ENCODE measurements at places on chromosomes 2 and 18.

GRCh38 chr2:144785253-144785652, 265.3 kb upstream of the ZEB2 start:
- H3K27ac ChIP-seq = no peak overlapping the region
- no peaks in the 10 kb centered on the region for H3K4me1 ChIP-seq
- no peak overlapping the region for H3K4me3 ChIP-seq

DNA sequence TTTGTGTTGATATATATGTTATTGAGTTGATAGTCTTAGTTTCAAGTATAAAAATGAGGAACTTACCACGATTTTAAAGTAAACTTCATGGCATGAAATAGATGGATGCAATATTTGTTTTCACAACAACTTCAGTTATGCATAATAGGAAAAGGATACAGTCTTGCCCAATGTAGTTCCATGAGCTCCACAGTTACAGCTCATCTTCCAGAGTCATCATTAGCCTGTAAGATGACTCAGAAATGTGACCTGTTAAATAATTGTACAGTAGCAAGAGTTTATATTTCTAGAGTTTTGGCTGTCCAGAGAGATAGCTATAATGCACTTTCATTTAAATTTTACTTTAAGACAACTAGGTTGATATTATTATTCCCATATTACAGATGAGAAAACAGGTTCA, 80.9 kb upstream of the ARHGAP28 start:
- H3K27ac ChIP-seq = no peak overlapping the region
- no peaks in the 10 kb centered on the region for H3K36me3 ChIP-seq
- peaks cover 8% of the 10 kb centered on the region for H3K4me1 ChIP-seq

GRCh38 chr2:240179941-240180666, 39.6 kb upstream of the OTOS start:
- H3K27me3 ChIP-seq = no peaks in the 10 kb centered on the region
- H3K27ac ChIP-seq = no peak overlapping the region
- no peak overlapping the region for H3K4me3 ChIP-seq
- no peaks in the 10 kb centered on the region for H3K36me3 ChIP-seq
- no peak for DNase-seq
- H3K4me1 ChIP-seq = peaks cover 10% of the 10 kb centered on the region

DNA sequence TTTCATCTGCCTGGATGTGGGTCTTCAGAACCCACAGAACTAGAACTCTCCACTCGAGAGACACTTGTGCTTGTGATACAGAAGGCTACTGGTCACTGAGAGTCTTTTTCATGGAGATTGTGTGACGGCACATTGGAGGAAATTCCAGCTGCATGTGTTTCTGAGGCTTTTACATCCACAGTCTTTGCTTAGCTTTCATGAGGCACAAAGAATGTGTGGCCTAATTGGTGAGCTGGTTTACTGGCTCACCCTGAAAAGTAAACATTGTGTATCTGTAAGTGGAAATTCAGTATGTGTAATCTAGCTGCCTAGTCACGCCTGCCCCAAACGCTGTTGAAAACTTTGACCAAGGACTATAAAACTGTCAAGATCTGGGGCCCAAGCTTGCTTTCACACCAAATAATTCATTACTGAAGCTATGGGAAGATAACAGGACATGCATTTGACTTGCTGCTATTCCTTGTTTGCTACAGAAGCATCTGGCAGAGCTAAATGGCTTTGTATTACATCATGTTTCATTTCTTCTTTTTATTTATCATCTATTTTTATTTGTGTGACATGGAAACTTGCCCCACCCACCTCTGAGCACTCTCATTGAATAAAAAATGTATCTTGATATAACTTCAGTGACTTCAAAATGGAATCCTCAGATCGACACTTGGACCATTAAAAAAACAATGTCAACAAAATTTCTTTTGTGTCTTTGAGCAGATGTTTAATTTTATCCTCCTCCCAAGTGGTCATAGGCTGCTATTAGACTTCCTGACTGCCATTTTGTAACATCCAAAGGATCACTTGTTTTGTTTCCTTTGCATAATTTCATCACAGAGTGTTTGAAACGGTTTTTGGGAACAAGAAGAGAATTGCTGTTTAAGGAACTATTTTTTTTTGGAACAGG, 80.2 kb downstream of the EFEMP1 start:
- no peaks in the 10 kb centered on the region for H3K27me3 ChIP-seq
- no peak overlapping the region for H3K27ac ChIP-seq
- H3K4me1 ChIP-seq = peaks cover 36% of the 10 kb centered on the region
- H3K4me3 ChIP-seq = no peak overlapping the region
- no peak for DNase-seq

- no peaks in the 10 kb centered on the region for H3K27me3 ChIP-seq
- H3K4me3 ChIP-seq = no peak overlapping the region
- H3K36me3 ChIP-seq = no peaks in the 10 kb centered on the region
- H3K27ac ChIP-seq = no peak overlapping the region
- DNase-seq = no peak
- no peaks in the 10 kb centered on the region for H3K4me1 ChIP-seq
These were observed 40.3 kb upstream of the TEX51 start for GRCh38 chr2:126858436-126858835.

GRCh38 chr2:68809324-68810240, 61.6 kb downstream of the BMP10 start:
- no peak for DNase-seq
- H3K4me1 ChIP-seq = peaks cover 71% of the 10 kb centered on the region
- no peaks in the 10 kb centered on the region for H3K27me3 ChIP-seq
- no peak overlapping the region for H3K4me3 ChIP-seq

DNA sequence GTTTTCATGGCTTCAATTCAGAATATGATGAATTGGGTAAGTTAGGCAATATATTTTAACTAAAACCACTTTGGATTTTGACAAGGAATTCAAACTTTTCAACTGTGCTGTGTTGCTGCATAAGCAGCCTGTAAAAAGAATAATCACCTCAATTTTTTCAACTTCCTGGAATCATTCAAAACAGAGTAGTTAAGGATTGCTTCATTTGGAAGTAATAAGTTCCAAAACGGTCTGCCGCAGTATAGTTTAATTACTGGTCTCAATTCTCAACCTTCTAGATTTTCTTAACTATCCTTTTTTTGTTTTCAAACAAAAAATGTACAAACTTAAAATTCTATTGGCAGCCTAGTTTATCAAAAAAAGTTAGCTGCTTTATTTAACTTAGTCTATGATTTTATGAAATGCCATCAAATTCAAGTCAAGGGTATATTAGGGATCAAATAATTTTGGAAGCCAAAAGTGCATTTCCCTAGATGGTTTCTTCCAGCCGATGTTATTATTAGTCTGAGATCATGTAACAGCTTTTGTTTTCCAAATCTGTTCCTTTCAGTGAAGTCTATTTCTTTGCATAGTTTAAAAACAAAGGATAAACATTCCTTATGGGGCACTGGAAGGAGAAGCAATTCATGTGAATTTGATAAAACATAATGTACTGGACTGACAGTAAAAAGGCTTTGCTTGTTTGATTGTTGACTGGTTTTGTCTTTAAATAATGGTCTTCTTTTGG, 76.1 kb upstream of the ETAA1 start:
- H3K27me3 ChIP-seq = no peaks in the 10 kb centered on the region
- H3K27ac ChIP-seq = no peak overlapping the region
- H3K36me3 ChIP-seq = no peaks in the 10 kb centered on the region
- H3K4me1 ChIP-seq = no peaks in the 10 kb centered on the region

DNA sequence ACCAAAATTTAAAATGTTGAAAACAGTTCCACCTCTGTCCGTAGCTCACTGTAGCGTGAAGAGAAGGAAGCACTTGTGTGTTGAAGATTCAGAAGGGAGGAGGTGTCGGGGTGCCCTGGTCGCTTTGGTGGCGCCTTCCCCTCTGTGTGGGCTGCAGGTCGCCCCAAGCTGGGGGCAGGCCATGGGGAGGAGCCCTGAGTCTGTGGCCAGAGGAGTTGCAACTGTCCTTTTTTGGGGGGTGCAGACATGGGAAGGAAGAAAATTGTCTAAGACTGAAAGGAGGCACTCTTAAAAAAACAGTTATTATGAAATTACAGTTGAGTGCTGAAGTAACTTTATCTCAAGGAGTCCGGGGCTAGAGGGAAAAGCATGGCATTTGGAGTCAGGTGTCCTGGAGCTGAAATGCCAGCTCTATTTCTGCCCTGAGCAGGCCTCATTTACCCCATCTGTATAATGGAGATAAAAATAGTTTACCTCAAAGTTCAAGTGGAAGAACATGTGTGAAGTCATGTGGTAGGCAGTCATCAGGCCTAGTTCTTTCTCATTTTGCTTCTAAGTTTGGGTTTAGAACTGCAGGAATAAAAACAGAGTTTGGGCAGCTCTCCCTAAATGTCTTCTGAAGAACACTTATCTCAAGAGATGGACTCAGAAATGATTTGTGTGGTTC, 82.1 kb downstream of the RNF144A start:
- H3K4me3 ChIP-seq = no peak overlapping the region
- no peak overlapping the region for H3K27ac ChIP-seq
- H3K27me3 ChIP-seq = no peaks in the 10 kb centered on the region
- no peak for DNase-seq

GRCh38 chr2:148162871-148163270, 142.0 kb downstream of the MBD5 start:
- no peak for DNase-seq
- H3K27me3 ChIP-seq = no peaks in the 10 kb centered on the region
- no peaks in the 10 kb centered on the region for H3K36me3 ChIP-seq
- no peak overlapping the region for H3K4me3 ChIP-seq
- H3K4me1 ChIP-seq = no peaks in the 10 kb centered on the region

- no peak overlapping the region for H3K4me3 ChIP-seq
- no peaks in the 10 kb centered on the region for H3K4me1 ChIP-seq
- DNase-seq = no peak
- H3K27ac ChIP-seq = no peak overlapping the region
These were observed 26.5 kb upstream of the PXDN start for GRCh38 chr2:1770566-1771380.

DNA sequence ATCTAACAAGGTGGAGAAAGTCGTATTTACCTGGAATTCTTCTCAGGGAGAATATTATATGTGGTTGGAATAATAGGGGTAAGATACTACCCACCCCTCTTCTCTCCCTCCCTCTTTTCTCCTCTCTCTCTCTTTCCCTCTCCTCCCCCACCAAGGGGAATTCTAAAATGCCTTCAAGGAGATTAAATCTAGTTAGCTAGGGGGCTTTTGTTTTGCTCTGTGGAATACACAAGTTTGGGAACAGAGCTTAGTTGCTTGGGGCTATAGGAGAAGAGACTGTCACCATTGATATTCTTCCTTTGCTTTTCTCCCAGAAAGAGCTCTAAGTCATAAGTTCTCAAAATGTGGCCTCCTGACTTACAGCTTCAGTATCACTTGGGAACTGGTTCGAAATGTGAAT, 34.5 kb downstream of the TAF1B start:
- no peak overlapping the region for H3K4me3 ChIP-seq
- H3K4me1 ChIP-seq = no peaks in the 10 kb centered on the region
- no peak for DNase-seq
- H3K27ac ChIP-seq = no peak overlapping the region
- peaks cover 69% of the 10 kb centered on the region for H3K36me3 ChIP-seq

DNA sequence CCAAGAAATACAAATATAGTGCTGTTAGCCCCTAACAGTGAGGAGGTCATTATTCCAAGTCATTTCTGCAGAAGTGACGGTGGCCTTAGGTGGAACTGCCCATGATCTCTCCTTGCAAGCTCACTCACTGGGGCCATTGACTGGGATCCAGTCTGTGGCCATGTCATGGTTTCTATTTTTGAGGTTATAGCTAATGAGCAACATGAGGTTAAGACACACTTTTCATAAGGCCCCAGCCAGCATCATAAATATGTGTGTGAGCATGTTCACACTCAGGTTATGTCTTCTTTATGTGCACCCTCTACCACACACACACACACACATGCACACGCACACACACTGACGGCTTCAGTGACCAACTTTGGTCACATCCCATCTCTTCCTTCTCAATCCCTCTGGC, 484 bp downstream of the AFF3 start:
- no peaks in the 10 kb centered on the region for H3K4me1 ChIP-seq
- H3K4me3 ChIP-seq = no peak overlapping the region
- no peak for DNase-seq
- H3K27me3 ChIP-seq = no peaks in the 10 kb centered on the region
- no peak overlapping the region for H3K27ac ChIP-seq

- H3K27me3 ChIP-seq = no peaks in the 10 kb centered on the region
- H3K36me3 ChIP-seq = no peaks in the 10 kb centered on the region
- no peaks in the 10 kb centered on the region for H3K4me1 ChIP-seq
- H3K4me3 ChIP-seq = peak overlapping the region; percentile 1
- no peak for DNase-seq
These were observed 284.6 kb upstream of the UBE2E3 start for GRCh38 chr2:180695586-180696401.

- no peak for DNase-seq
- H3K27me3 ChIP-seq = no peaks in the 10 kb centered on the region
- no peaks in the 10 kb centered on the region for H3K4me1 ChIP-seq
These were observed 65.0 kb downstream of the EPB41L5 start for GRCh38 chr2:120077896-120078295.

- no peak for DNase-seq
- H3K36me3 ChIP-seq = no peaks in the 10 kb centered on the region
- no peak overlapping the region for H3K27ac ChIP-seq
- no peak overlapping the region for H3K4me3 ChIP-seq
These were observed 32.6 kb upstream of the BCL11A start for GRCh38 chr2:60586081-60586480.

DNA sequence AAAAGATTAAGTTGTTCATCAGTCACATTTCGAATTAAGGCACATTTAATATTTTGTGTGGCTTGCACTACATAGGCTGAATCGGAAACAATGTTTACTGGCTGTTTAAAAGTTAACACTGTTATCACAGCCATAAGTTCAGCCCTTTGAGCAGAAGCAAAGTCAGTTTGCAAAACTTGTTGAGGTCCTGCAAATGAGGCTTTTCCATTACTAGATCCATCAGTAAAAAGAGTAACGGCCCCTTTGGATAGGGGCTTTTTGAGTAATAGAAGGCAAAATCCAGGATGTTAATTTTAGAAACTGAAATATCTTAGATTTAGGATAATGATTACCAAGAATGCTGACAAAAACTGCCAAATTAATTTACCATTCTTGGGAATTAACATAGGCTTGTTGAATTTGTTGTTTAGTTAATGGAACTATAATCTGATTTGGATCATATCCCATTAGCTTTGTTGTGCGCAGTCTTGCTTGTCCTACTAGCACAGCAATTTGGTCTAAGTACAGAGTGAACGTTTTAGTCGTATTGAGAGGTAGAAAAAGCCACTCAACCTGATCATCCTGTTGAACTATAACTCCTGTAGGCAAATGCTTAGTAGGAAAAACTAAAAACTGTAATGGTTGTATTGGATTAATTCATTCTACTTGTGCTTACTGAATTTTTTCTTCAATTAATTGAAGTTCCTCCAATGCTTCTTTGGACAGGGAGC, 13.9 kb upstream of the SUCLG1 start:
- no peaks in the 10 kb centered on the region for H3K36me3 ChIP-seq
- DNase-seq = no peak
- no peak overlapping the region for H3K27ac ChIP-seq
- no peaks in the 10 kb centered on the region for H3K27me3 ChIP-seq
- peaks cover 5% of the 10 kb centered on the region for H3K4me1 ChIP-seq
- H3K4me3 ChIP-seq = no peak overlapping the region

GRCh38 chr18:36663312-36663711, 165.5 kb downstream of the TPGS2 start:
- no peaks in the 10 kb centered on the region for H3K27me3 ChIP-seq
- DNase-seq = no peak
- no peaks in the 10 kb centered on the region for H3K36me3 ChIP-seq
- peaks cover 20% of the 10 kb centered on the region for H3K4me1 ChIP-seq
- no peak overlapping the region for H3K27ac ChIP-seq

- no peaks in the 10 kb centered on the region for H3K36me3 ChIP-seq
- peaks cover 19% of the 10 kb centered on the region for H3K4me1 ChIP-seq
- DNase-seq = no peak
- peak overlapping the region; percentile 37 for H3K4me3 ChIP-seq
These were observed 29.6 kb downstream of the SH3BP4 start for GRCh38 chr2:234981197-234982095.
